ENCODE measurements at places on chromosomes 4 and X.

GRCh38 chr4:148857239-148857972, 415.2 kb upstream of the NR3C2 start:
- DNase-seq = no peak

DNA sequence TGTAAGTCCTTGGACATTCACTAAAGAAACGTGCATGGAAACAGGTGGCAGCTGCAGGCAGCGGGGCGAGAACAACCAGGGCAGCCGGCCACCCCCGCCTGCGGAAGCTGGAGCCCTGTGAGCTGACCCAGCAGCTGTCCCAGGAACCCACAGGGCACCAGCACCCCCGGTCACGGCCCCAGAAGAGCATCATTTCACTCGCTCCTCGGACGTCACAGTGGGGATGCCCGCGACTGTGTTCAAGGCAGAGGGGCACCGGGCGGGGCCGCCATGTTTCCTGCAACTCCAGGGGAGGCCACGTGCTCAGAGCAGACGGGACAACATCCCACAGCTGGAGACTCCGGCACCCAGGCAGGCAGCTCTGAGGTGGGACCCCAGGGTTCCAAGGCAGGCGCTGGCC, 45.0 kb upstream of the CPLX1 start:
- DNase-seq = no peak

GRCh38 chrX:124540474-124540873, 194.1 kb downstream of the SH2D1A start:
- DNase-seq = no peak

GRCh38 chr4:113831457-113831856, 69.9 kb upstream of the CAMK2D start:
- DNase-seq = no peak

DNA sequence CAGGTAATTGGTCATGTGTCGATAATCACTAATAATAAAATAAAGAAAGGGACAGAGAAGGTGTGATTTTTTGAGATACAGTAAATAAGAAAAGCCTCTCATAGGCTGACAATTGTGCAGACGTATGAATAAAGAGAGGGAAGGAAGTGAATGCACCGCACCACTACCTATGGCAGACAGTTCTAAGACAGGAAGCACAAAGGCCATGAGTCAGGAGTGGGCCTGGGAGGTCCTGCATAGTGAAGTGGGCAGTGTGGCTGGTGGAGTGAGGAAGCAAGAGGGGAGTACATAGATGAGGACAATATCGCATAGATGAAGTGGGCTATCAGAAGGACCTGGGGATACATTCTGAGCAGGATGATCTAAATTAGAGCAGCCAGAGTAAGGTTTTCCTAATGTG, 75.6 kb downstream of the BMP3 start:
- no peak for DNase-seq

DNA sequence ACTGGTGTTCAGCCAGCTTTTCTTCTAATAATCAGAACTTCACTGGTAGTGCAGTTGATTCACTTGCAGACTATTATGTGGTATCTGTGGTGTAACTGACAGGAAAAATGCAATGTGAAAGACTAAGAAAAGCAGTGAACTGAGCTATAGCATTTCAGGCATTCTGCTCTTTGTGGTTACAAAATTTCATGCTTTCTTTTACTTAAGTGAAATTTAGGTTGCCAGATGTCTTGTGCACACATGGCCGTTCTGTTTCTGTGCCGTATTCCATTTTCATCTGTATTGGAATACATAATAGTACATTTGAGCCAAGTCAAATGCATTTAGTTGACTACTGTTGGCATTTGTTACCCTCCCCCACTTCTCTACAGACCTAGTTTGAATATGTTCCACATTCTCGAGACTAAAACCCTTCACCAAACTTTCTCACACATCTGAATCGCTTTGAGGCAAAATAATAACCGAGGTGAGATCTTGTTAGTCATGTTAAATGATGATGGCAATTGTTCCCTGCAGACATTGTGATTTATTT, 8.2 kb downstream of the RTL3 start:
- no peak for DNase-seq

- peak; percentile 61 for DNase-seq
These were observed 1441.5 kb upstream of the IGFBP7 start for GRCh38 chr4:58551676-58552075.

DNA sequence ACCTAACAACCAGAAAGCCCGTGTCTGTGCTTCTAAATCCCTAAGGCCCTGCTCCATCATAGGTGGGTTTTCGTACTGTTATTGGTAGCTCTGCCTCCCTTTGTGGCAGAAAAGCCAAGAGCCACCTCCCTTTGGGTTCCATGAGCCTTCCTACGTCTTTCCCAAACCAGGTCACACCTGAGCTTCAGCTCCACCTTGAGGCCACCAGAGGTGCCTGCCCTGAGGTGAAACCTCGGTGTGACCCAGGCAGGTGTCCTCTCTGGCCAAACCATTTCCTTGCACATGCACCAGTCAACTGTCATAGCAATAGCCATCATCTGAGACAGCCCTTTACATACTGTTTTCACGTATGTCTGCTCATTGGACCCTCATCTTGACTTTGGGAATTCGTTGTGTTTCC, 188.0 kb upstream of the RBPJ start:
- DNase-seq = no peak

GRCh38 chrX:103442536-103442901, 66.2 kb downstream of the BEX3 start:
- DNase-seq = no peak

- DNase-seq = no peak
These were observed 1854.6 kb downstream of the PCDH7 start for GRCh38 chr4:32574803-32575202.

DNA sequence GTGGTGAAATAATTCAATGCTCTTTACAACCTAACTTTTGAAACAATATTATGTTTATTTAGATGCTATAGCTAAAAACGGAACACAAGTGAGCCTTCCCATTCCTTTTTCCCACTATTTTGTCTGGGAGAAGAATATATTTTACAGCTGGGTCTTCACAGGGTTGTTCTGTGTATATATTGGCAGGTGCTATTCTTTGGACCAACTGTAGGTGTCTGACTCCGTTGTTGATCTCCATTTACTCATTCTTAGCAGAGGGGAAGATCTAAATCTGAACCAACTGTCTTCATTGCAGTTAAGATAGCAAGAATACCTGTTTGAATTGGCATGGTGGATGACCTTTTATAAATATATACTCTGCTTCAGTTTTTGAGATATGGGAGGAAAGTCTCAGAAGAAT, 257.4 kb downstream of the CFAP299 start:
- no peak for DNase-seq

GRCh38 chrX:43734444-43734843, 78.3 kb downstream of the MAOA start:
- no peak for DNase-seq

- DNase-seq = peak; percentile 62
These were observed 1.1 kb upstream of the RAP1GDS1 start for GRCh38 chr4:98260047-98260578.

- peak; percentile 75 for DNase-seq
These were observed 519 bp downstream of the SLC25A4 start for GRCh38 chr4:185143601-185143969.

DNA sequence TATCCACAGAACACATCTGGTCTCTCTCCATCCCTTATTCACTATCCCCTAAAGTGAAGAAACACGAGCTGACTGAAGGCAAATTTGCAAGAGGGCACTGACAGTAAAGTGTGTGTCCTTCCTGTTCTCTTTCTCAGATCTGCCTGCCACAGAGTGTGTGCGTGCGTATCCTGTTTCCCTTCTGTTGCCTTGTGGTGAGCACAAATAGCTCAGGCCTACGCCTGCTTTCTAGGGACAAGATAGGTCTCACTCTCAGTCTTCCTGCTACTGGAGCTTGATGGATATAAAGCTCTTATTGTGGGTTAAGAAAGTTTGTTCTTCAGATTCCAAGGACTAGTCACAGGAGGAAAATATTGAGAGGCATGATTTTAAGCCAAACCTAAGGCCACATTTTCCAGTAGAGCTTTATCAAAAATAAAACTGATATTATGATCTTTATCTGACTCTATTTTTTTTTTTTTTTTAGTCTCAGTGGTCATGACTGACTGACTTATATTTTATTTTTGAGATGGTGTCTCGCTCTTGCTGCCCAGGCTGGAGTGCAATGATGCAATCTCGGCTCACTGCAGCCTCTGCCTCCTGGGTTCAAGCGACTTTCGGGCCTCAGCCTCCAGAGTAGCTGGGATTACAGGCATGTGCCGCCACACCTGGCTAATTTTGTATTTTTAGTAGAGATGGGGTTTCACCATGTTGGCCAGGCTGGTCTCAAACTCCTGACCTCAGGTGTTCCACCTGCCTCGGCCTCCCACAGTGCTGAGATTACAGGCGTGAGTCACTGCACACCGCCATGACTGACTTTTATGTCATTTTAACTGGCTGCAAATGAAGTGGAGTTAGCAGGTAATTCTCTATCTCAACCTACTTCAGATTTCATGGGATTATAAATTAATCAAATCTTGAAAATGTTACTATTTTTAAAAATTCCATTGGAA, 140.3 kb upstream of the SH3RF1 start:
- DNase-seq = no peak

- DNase-seq = peak; percentile 27
These were observed 33.2 kb upstream of the MID1IP1 start for GRCh38 chrX:38768079-38768478.

DNA sequence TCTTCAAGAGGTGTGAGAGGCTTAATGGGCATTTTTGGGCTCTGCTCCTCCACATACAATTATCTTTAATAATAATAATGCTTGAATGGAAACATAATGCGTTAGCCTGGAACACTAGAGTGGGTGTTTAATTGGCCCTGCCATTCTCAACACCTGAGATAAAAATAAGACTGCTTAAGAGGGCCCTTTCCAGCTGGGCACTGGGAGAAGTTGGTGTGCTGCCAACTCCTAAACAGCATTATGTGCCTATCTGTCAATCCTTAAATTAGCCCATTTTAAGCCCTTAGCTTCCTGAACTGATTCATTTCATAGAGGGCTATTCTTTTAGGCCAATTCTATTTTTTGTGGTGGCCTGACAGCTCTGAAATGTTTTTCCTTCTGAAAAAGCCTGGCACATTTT, 211.1 kb upstream of the ZIC3 start:
- DNase-seq = peak; percentile 58

DNA sequence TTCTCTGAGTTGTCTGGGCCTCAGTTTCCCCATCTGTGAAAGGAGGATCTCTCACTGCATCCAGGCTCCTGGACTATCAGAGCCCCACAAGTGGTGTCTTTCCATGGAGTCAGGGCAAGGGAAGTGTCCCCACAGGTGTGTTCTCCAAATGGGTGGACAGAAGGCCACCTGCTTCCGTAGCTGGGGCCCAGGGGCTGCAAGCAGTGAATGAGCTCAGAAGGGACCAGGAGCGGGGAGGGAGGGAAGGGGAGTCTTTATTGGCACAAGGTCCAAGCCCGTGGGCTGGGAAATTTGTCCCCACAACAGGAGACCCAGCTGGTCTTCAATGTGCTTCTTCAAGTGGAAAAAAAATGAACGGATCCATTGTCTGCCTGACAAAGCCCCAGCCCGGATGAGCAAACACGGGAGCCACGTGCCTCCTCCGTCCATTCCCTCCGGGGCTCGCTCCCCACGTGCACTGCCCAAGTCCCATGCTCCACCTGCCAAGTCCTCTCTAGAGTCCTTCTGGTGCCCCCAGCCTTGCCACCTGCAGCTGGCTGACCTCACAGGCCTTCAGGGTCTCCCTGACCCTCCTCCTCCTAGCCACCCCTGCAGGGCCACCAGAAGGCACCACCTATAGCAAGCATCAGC, 72.0 kb downstream of the JAKMIP1 start:
- no peak for DNase-seq

DNA sequence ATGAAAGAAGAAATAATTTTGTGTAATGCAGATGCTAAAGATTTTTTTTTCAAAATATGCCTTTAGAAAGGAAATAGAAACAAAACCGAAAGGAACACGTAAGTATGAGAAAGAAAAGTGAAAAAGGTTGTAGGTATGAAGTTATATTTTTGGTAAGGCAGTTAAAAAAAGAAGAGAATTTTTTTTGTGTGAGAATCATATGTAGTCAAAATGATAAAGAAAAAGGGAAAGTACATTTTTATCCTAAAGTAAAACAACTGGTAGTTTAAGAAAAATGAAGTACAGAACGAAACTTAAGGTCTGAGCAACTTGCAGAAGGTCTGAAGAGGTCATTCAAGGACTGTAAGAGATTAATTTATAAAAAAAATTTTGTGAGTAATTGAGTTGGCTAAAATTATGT, 164.0 kb upstream of the TRAM1L1 start:
- no peak for DNase-seq

DNA sequence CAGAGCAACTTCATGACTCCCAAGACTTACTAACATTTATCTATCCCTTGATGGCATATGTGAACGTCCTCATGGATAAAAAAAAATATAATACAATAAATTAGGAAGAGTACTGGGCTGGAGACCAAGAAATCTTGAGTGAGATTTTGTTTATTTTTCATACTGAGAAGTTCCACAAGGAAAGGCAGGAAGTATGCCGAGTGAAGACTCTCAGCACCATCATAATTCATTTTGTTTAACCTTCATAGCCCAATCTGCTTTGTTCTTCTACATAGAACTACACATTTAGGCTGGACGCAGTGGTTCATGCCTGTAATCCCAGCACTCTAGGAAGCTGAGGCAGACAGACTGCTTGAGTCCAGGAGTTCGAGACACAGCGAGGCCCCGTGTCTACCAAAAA, 198.3 kb downstream of the NSUN7 start:
- DNase-seq = no peak

DNA sequence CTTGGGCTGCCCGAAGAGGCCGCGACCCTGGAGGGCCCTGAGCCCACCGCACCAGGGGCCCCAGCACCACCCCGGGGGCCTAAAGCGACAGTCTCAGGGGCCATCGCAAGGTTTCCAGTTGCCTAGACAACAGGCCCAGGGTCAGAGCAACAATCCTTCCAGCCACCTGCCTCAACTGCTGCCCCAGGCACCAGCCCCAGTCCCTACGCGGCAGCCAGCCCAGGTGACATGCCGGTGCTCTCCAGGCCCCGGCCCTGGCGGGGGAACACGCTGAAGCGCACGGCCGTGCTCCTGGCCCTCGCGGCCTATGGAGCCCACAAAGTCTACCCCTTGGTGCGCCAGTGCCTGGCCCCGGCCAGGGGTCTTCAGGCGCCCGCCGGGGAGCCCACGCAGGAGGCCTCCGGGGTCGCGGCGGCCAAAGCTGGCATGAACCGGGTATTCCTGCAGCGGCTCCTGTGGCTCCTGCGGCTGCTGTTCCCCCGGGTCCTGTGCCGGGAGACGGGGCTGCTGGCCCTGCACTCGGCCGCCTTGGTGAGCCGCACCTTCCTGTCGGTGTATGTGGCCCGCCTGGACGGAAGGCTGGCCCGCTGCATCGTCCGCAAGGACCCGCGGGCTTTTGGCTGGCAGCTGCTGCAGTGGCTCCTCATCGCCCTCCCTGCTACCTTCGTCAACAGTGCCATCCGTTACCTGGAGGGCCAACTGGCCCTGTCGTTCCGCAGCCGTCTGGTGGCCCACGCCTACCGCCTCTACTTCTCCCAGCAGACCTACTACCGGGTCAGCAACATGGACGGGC, 579 bp downstream of the ABCD1 start:
- peak; percentile 44 for DNase-seq

GRCh38 chrX:71586929-71587328, 8.7 kb downstream of the GCNA start:
- no peak for DNase-seq
